Activated T-helper 1 cell treated with anti-CD3 and anti-CD28 coated beads, Interleukin-2, amount 50 U/mL, for 16 hours (primary cell): ENCODE measurements at places on chromosomes 7 and 10.

- no peak for DNase-seq
Observed at GRCh38 chr10:69657430-69657829, 27.4 kb downstream of the FAM241B start.

DNA sequence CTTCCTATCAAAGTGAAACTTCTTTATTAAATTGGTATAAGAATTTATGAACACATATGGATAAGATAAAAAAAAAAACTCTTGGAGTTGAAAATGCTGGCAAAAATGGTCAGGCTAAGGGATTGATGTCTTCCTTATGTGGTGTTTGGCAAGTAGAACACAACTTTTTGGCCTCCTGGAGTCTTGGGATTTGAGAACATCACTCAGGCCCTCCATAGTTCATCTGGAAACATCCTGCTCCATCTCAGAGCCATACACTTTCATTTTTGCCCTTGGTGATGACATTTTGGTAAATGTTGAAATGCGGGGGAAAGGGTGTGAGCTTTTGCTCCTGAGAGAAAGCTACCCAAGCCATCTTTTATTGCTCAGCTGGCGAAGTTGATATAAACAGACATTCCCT is 27.5 kb upstream of the BTBD16 start:
- DNase-seq = no peak

GRCh38 chr7:45402480-45403218 is 171.5 kb upstream of the ADCY1 start:
- DNase-seq = no peak

DNA sequence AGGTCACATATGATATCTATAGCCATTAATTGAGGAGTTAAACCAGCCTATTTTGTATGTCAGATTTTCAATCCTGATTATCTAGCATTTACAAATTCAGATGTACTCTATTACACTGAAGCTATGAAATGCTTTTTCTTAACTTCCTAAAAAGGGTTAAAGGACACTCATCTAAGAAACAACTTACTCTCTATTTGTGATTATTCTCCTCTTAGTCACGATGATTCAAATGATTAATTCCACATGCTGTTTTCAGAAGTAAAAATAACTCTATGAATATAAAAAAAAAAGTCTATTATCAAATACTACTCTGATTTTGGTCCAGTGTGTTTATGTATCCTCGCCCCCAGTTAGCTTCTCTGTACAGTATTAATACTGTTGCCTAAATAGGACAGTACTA is 1199.9 kb downstream of the GATA3 start:
- DNase-seq = no peak

DNA sequence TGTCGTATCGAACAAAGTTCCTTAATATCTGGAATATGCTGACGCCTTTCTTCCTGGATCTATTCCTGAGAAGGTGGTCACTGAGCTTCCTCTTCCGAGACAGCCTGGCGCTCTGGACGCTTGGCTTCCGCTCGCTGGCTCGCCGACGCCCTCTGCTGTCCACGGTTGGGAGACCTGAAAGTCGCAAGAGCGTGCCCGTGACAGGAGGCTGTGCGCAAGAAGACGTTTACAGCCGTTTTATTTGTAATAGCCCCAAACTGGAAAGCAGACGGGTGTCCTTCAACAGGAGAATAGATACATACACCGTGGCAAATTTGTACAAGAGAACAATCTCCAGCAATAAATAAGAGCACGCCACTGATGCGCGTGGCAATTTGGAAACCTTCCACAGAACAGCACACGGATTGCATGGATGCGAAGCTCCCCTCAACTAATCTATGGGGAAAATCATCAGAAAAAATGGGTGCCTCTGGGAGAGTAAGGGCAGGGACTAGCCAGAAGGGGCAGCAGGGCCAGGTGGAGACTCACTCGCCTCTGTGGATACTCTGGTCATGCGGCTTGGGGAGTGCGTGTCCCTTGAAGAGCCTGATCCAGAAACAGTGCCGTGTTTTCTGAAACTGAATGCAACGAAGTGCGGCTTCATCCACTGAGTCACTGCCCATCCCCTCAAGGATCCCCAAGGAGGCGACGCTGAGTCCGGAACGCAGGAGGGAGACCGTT is 41.5 kb upstream of the BNIP3 start:
- peak; percentile 61 for DNase-seq

GRCh38 chr7:34332006-34332405 is 326.0 kb upstream of the NPSR1 start:
- no peak for DNase-seq

- DNase-seq = no peak
Observed at GRCh38 chr7:31705377-31705776, 18.4 kb downstream of the PPP1R17 start.

DNA sequence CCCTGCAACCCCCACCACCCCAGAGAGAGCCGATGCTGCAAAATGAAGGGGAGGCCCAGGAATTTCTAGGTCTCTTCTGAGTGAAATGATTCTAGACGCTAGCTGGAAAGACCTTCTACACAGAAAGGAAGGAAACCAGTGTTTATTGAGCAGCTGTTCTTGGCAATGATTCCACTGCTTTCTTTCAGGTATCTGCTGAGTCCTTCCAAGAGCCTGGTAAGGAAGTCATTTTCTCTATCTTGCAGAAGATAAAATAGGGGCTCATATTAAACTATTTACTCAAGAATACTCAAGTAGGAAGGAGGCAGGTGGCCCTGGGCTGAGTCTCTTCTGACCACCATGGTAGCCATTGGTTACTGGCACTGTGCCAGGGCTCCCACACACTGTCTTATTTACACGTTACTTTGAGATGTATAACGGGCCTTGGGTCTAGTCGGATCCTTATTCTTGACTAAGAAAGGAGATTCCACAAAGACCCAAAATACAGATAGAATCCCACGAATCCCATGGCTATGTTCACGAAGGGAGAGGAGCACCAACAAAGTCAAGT is 112.1 kb downstream of the GALNT11 start:
- no peak for DNase-seq

DNA sequence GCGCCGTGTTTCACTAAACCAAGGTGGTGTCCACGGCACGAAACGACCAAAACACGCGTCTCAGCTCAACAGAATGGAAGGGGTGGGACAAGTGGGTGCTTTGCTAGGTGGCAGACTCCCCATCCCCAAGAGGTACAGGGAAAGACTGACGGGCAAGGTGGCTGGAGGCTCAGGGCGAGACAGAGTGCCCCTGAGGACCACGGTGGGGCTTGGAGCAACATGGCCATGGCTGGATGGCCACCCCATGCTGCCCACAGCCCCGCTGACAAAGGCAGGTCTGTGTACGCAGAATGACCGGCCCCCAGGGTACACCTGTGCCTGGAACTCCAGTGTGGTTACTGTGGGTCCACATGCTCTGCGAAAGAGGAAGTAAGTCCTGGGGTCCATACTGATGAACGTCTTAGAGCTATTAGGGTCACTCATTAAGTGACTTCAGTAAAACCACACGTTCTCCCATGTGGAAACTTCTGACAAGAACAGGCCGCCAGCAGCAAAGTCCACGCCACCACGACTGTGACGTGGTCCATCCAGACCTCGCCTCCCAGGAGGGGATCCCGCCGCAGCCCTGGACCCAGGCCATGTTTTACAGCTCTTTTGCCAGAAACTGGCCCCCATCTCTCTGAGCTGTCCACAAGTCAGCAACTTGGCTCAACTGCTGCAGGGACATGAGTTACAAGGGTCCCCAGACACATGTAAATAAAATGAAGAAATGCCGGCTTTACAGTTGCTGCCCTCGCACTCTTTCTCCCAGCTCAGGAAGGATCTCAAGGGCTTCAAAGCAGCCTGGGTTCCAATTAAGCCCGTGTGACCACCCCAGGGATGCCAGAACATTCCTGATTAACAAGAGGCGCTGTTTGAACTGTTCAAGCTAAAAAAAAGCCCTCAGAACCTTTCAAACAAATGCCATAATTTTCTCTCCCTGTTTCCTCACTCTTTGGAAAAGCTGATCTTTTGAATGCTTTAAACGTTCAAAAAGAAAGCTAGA is 66.8 kb downstream of the MAD1L1 start:
- DNase-seq = no peak
